ENCODE measurements at places on chromosomes 3 and 15.

- DNase-seq, result no peak
Observed at GRCh38 chr3:175590745-175591144, 731.6 kb downstream of the NAALADL2 start.

GRCh38 chr15:70142322-70143191 is 44.8 kb upstream of the TLE3 start:
- DNase-seq, result no peak

- DNase-seq, result no peak
Observed at GRCh38 chr15:89109238-89109637, 21.0 kb downstream of the ABHD2 start.

DNA sequence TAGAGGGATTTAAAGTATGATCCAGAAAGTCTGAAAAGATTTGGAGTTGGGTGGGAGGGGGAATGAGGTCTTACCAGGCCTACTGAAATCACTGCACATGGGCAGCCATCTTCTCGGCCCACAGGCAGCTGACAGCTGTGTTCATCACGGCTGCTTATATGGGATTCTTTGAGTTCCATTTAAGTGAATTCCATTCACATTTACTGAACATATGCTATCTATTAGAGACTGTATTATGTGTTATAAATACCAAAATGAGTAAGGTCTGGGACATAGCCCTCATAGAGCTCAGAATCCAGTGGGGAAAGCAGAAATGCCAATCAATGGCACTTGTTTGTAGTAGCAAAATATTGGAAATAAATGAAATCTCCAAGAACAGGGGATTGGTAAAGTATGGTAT is 91.1 kb downstream of the TRIM42 start:
- DNase-seq, result no peak

- DNase-seq, result no peak
Observed at GRCh38 chr15:89123181-89123525, 34.9 kb downstream of the ABHD2 start.

GRCh38 chr3:89955156-89955555 is 847.7 kb downstream of the EPHA3 start:
- no peak for DNase-seq

- no peak for DNase-seq
Observed at GRCh38 chr3:16142350-16143025, 32.0 kb upstream of the GALNT15 start.

- DNase-seq, result no peak
Observed at GRCh38 chr15:45376967-45377608, 1.3 kb downstream of the GATM start.

DNA sequence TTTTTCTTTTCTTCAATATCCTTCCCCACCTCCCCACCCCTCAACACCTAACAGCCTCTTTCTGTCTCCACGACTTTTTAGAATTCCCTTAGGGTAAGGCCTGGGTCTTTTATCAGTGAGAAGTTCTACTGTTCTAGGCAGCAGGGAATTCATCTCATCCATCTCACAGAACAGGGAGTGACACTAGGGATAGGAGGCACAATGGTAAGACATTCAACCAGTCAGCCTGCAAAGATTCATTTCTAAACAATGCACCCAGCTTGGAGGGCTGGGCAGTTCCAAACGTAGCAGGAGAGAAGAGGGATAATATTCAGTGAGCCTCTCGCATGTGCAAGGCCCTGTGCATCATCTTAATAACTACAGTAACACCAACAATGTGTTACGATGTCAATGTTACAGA is 43.6 kb downstream of the LRIG1 start:
- DNase-seq, result no peak

GRCh38 chr3:45306406-45307008 is 80.4 kb upstream of the TMEM158 start:
- DNase-seq, result no peak

DNA sequence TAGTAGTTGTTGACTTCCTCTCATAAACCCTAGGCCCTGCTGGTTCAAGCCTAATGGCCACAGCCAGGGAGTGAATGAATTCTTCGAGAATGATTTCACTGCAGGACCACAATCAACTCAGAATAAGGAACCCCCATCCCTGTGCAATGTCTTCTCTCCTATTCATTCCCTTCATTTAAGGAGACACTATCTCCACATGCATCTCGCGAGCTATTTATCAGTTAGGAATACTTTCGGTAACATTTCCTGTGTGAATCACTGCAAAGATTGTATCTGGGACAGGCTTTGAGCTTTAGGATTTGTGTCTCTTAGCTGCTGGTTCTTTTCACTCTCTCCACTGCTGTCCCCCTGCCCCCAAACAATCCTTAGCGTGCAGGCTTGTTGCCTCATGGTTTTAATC is 94.4 kb downstream of the MYLK start:
- DNase-seq, result no peak

GRCh38 chr15:89129123-89129815 is 41.0 kb downstream of the ABHD2 start:
- DNase-seq, result no peak

Measured in NCI-H2107 (cell line).